Activated gamma-delta T cell treated with anti-CD3 and anti-CD28 coated beads, Interleukin-2, amount 50 U/mL, for 16 hours (primary cell): ENCODE measurements at places on chromosomes 7 and 10.

GRCh38 chr10:49123981-49124950 is 8.9 kb upstream of the VSTM4 start:
- no peak for DNase-seq

- DNase-seq = no peak
Observed at GRCh38 chr7:37285706-37286453, 162.8 kb downstream of the ELMO1 start.

GRCh38 chr7:24508316-24508715 is 64.9 kb upstream of the PALS2 start:
- DNase-seq = no peak

- DNase-seq = no peak
Observed at GRCh38 chr10:84946904-84947303, 618.5 kb downstream of the CCSER2 start.

GRCh38 chr7:127870231-127870907 is 160.9 kb downstream of the LRRC4 start:
- DNase-seq = no peak

DNA sequence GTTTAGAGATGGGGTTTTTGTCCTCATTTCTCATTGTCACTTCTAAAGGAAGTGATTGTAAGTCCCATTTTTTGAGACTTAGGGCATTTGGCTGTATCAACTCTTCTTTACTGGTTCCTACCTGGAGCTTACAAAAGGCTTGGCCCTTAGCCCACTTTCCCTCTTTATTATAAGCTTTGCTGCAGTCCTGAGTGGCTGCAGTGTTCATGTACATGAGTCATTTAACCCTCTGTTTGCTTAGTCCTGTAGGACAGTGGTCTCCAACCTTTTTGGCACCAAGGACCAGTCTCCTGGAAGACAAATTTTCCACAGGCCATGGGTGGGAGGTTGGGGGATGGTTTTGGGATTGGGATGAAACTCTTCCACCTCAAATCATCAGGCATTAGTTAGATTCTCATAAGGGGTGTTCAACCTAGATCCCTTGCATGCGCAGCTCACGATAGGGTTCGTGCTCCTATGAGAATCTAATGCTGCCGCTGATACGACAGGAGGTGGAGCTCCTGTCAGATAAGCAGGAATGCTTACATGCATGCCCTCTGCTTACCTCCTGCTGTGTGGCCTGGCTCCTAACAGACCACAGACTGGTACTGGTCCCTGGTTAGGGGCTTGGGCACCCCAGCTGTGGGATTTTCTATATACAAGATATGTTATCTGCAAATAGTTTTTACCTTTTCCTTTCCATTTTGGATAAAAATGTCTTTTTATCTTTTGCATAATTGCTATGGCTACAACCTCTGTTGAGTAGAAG is 99.7 kb downstream of the CCSER2 start:
- no peak for DNase-seq

DNA sequence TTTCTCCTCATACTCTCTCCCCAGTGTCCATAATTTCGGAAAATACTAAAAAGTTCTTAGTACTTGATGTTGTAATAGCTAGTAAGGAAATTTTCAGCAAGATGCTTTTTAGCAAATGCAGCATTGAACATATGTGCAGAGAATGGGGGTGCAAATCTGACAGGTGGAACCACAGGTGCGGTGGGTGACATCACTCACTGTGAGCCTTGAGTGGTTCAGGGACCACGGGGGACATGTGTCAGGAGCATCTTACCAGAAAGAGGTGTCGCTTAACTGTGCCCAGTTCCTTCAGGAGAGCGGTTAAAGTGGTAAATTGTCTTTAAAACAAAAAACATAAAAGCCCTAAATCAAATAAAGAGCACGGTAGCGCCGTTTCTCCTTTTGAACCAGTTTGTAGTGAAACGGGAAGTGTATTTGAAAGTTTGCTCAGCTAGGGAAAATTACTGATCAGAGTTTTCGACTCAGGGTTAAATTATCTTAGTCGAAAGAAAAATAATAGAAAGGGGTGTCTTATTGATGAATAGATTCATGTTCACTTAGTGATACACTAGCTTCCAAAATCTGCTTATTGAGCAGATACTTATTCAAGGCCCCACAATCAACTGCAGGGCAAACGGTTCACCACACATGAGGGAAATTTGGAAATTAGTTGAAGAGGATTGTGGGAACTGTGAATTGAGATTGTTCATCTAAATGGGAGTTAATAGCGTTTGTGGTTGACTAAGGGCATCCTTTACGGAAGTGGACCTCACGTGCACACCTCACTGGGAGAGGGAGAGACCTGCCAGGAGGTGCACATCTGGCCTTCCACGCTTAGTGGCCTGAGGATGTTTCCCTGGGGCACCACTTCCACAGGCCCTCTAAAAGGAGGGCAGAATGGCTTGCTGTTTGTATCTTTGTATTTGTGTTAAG is 12.7 kb downstream of the CUL1 start:
- no peak for DNase-seq

DNA sequence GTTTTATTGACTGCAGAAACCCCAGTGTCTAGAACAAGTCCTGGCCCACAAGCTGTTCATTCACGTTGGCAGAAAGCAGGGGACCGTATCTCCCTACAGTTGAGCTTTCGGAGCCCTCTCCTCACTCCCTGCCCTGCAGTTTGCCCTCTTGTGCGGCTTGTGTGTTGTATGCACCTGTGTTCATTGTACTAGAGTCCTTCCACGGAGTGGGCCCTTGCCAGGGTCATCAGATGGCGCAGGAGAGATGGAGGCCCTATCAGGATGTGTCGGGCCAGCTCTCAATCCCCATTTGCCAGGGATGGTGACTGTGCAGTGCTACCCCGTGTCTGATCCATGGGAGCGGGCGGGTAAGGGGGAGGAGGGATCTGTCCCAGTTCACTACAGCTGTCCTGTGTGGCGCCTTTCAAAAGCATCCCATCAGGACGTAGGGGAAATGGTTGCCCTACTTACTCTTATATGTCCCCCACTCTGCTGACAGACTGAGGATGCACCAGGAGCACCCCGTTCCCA is 77.4 kb upstream of the PRR15 start:
- no peak for DNase-seq
